ENCODE measurements at places on chromosomes 6 and 20.

GRCh38 chr6:120303527-120303926 is 954.0 kb upstream of the MAN1A1 start:
- DNase-seq, result no peak

GRCh38 chr6:170005665-170006064 is 254.2 kb downstream of the ERMARD start:
- DNase-seq, result no peak

DNA sequence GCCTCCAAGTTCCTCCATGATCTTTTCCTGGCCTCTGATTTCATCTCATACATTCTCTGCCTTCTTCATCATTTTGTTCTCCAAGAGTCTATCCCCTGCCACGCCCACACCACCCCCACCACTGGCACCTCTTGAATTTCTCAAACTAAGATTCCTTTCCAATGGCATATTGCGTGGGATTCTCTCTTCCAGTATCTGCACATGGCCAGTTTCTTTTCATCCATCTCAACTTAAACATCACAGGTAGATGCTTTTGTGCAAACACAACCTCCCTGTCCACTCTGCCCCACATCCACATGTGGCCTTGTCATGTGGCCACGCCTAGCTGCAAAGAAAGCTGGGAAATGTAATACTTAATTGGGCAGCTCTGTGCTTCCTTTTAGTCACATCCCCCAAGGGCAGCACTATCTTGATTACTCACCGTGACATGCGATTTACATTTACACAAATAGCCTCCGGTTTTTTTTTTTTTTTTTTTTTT is 33.4 kb upstream of the ZMYND8 start:
- no peak for DNase-seq

DNA sequence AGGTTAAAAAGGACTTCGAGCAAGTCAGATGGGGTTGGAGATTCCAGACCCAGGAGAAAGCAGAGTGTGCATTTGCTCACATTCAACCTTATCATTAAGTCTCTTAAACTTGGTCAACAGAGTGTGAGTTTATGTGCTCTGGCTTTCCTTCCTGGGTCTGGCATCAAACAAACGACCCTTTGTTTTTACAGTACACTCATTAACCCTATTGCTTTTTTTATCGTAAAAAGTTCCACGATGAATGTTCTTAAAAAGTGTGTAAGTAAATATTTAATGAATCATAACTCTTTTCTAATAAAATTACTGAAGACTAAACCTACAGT is 2.5 kb downstream of the FYN start:
- DNase-seq, result no peak

DNA sequence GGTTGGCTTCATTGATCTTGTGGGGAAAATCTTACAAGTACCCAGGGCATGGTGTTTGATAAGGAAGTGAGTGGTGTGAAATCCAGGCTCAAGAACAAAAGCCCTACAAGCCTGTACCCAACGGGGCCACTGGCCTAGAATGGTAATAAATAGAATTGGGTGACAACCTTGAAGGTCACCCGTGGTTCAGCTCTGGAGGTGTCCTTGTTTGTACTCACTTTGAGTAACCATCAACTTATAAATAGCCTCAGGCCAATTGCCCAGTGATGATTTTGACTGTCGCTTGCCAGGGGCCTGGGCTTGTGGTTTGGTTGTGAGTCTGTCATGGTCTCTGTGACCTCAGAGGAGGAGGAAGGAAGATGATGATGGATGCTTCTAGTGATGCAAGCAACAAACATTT is 87.8 kb downstream of the PHACTR3 start:
- no peak for DNase-seq

DNA sequence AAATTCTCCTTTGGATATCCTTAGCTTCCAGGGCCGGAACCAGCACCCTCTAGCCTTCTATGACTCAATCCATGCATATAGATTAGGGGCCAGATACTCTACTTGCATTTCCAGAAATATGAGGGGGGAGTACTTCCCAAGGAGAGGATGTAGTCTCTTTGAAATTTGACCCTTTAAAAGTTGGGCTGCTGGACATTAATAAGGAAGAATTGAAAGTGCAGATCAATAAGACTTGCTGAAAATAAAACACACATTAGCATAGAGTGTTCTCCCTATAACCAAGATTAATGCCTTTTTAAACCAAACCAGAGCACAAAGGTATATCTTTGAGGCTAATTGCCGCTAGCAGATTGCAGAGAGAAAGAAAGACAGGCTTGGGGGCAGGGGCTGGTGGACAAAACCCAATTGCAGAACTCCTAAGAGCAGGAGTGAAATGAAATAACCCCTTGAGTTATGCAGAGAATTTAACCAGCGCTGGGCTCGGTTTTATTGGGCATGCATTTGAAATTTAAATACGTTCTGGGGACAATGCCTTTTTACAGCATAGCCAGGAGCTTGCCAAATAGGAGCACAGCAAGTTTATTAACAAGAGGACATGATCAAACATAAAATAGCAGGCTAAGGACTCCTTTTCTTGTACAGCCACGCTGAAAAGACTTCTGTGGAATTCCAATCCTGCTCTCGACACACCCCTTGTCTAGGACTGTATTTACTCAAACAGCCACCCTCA is 108.2 kb upstream of the SALL4 start:
- no peak for DNase-seq

DNA sequence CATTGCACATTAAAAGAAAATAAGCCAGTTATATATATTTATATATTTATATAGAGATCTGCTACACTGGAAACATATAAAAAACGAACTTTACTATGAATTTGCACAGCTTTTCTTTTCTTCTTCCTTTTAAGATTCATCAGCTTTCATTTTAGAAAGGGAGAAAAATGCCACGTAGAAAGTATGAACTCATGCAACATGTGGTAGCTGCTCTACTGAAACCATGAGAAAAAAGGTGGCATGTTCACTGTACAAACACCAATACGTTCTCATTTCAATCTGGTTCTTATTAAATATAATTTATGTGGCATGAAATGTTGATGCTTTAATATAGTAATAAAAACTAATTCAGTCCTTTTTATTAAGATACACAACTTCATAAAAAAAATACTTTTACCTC is 68.8 kb upstream of the THEMIS start:
- no peak for DNase-seq

GRCh38 chr6:93418033-93418407 is 1.3 kb downstream of the EPHA7 start:
- no peak for DNase-seq

DNA sequence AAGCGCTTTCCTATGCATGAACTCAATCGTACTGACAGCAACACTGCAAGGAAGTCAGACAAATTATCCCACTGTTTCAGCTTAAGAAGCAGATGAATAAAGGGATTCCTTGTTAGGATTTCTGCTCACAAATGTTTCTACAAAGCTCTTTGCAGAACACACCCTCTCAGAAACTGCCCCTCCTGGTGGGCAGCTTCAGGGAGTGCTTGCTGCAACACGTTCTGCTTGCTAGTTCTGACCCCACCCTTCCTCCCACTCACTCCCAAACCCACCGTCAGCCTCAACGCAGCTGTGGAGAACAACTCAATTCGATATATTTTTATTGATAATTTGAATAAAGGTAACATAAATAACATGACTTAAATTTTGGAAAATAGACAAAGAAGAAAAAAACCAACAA is 250.8 kb upstream of the PRDM1 start:
- DNase-seq, result no peak

- DNase-seq, result no peak
These were observed 294.4 kb upstream of the PLN start for GRCh38 chr6:118253741-118254140.

Measured in activated CD4-positive, alpha-beta T cell treated with anti-CD3 and anti-CD28 coated beads for 4 hours (primary cell).